Foreskin keratinocyte (primary cell): ENCODE measurements at places on chromosomes 12 and 14. TPM values are rescaled to one million over a fixed set of nuclear protein-coding genes. Genes with fewer than 3 reads are reported as not detected.

The PAPLN gene
- 2.0 and 3.9 TPM in 2 replicates for total RNA-seq

The MYF6 gene
- total RNA-seq = not detected in 2 replicates

The KLRF2 gene
- not detected in 2 replicates for total RNA-seq

The GPR162 gene
- 0.14 and 0.21 TPM in 2 replicates for total RNA-seq

The OTOGL gene
- not detected in 2 replicates for total RNA-seq

The FSCB gene
- not detected in 2 replicates for total RNA-seq

The JAG2 gene
- total RNA-seq = 27.4 and 45.2 TPM in 2 replicates

The IL22 gene
- total RNA-seq = not detected in 2 replicates

The FAIM2 gene
- not detected in 2 replicates for total RNA-seq

The PIWIL1 gene
- 0.04 and 0.14 TPM in 2 replicates for total RNA-seq

The PMCH gene
- not detected in 2 replicates for total RNA-seq

The SIX6 gene
- total RNA-seq = not detected in 2 replicates

The CCDC196 gene
- total RNA-seq = not detected in 2 replicates

The BICDL1 gene
- 6.4 and 7.0 TPM in 2 replicates for total RNA-seq

The ZDHHC22 gene
- not detected in 2 replicates for total RNA-seq

The CD4 gene
- not detected in 2 replicates for total RNA-seq

The PGF gene
- total RNA-seq = 28.8 and 31.5 TPM in 2 replicates

The KRT75 gene
- 4.7 and 7.5 TPM in 2 replicates for total RNA-seq

The TSHR gene
- not detected in 2 replicates for total RNA-seq

The MANSC4 gene
- 0.20 and 0.25 TPM in 2 replicates for total RNA-seq
